ENCODE measurements at places on chromosomes 1 and 21.

GRCh38 chr1:183864611-183865010 is 59.7 kb downstream of the RGL1 start:
- DNase-seq: no peak

GRCh38 chr1:202551683-202552082 is 158.6 kb downstream of the SYT2 start:
- no peak for DNase-seq

DNA sequence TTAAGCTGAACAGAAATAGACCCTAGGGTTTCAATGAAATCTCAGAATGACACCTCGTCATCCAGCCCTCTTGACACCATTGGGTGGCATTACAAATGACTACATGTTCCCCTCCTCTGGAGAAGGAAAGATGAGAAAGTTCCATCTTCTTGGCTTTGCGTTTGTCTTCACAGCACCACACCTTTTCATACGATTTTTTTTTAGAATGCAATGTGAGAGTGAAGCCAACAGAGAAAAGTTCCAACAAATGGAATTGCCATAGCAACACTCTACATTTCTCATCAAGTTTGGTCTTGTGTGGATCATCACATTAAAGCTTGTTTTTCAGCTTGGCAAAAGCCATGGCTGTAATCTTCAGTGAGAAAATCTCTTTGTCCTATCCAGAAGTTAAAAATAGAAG is 183.4 kb upstream of the SNX7 start:
- DNase-seq: no peak

DNA sequence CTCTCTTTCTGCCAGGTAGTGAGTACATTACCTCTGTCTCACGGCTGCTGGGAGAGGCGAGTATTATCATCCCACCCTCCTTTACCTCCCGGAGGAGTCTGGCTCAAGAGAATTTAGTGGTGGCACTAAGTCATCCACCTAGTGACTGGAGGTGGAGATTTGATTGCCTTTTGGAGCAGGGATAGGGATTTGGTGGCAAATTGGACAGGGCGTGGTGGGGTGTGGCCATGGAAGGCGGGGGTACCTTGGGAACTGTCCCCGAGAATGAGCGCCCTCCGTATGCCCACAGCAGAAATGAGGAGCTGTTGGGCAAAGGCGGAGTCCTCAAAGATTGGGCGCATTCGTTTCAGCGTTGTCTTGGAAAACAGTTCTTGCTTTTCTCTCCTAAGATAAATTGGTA is 32.1 kb upstream of the HMGN1 start:
- DNase-seq: no peak

DNA sequence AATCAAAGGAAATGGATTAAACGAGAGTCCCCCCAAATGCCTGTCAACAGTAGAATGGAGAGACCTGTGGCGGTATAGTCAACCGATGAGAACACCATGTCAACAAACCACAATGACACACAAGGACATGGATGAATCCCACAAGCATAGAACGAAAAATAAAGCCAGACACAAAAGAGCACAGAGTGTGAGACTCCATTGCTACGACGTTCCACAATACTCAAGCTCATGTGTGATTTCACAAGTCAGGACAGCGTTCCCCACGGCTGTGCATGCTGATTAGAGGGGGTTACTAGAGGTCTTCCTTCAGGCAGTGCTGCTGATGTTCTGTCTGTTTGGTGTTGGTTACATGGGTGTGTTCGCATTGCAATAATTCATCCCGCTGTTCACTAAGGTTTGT is 5.8 kb upstream of the PLA2G2D start:
- DNase-seq: no peak

DNA sequence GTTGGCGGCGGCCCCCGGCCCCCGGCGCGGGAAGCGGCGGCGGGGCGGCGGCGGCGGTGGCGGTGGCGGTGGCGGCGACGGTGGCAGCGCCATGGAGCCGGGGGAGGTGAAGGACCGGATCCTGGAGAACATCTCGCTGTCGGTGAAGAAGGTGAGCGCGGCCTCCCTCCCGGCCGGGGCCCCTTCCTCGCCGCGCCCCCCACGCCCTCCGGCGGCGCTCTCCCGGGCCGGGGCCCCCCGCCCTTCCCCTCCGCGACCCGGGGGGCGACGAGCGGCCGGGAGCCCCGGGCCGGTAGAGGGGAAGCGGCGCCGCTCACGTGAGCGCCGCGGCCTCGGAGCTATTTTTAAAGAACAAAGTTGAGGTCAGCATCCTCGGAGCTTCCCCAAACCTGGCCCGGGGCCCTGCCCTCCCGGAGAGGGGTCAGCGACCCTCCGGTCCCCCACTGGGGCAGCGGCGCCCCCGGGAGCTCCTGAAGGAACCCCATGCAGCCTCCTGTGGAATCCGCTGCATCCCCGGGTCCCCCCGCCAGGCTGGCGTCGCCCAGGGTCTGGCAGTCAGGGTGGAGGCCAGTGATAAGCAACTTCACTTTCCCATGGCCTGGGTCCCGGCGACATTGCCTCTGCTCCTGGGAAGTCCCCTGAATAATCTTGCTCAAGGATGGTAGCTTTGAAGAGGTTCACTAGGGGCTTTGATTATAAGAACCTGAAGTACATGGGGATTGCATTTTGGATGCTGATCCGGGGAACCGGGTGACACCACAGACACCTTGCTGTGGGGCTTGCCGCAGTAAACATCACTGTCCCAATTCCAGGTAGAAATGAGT is 560 bp downstream of the PLEKHM2 start:
- DNase-seq: peak; percentile 32

All from amygdala (tissue), 56 donors.